ENCODE measurements at places on chromosomes 5 and 9.

- no peak for DNase-seq
- H3K36me3 ChIP-seq = peaks cover 2% of the 10 kb centered on the region
- no peaks in the 10 kb centered on the region for H3K4me1 ChIP-seq
These were observed 178.7 kb downstream of the WDR70 start for GRCh38 chr5:37557734-37558293.

- H3K4me3 ChIP-seq = no peak overlapping the region
- H3K27me3 ChIP-seq = peaks cover 54% of the 10 kb centered on the region
- no peaks in the 10 kb centered on the region for H3K36me3 ChIP-seq
These were observed 3.0 kb upstream of the SYNPO start for GRCh38 chr5:150637245-150638052.

DNA sequence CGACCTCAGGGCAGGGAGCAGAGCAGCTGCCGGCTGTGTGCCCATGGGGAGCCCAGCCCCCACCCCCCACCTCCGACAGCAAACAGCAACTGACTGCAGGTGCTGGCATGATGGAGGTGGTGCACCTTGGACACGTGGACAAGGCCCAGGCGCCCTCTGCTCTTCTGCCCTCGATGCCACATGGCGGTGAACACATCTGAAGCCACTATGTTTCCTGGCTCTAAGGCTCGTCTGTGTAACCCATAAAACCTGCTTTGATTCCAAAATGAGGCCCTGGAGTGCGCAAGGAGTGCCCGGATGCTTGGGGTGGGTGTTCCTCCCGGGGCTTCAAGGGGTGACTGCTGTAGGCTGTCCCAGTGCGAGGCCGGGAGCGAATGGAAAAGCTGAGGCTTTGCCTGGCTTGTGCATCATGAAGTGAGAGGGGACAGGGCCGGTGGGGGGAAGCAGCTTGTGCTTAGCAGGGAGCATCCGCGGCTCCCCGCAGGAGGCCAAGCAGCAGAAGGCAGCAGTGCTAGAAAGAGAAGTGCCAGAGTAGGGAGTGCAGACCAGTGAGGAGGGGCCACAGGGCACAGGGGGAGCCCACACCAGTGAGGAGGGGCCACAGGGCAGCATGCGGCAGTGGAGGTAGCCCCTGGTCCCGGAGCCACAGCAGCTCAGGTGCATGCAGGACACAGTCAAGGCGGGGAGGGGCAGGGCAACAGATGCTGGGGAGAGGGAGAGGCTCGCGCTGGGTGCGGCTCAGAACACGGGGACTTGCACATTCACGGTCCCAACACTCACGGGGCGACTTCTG, 30.0 kb downstream of the NKD2 start:
- peaks cover 3% of the 10 kb centered on the region for H3K27me3 ChIP-seq
- H3K4me1 ChIP-seq = no peaks in the 10 kb centered on the region
- DNase-seq = no peak
- H3K4me3 ChIP-seq = no peak overlapping the region
- no peaks in the 10 kb centered on the region for H3K36me3 ChIP-seq

DNA sequence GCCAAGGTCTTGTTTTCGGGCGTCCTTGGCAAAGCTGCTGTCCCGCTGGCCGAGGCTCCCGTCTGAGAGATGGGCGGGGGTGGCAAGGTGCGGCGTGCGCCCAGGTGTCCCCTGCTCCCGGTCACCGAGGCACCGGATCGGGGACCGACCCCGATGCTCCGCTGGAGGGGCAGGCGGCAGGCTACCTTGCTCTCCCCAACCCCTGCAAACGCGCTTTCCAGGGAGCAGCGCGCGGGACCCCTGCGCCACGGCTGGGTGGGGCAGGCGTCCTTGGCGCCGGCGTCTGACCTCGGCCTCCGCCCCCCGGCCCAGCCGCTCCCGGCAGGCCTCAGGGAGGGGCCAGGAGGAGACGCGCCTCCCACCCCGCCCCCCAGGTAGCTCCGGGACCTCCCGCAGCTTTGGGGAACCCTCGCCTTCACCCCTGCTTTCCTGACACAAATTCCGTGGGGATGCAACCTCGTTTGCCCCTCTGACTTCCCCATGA, 551 bp downstream of the N4BP3 start:
- no peak overlapping the region for H3K27ac ChIP-seq
- peak overlapping the region; percentile 85 for H3K4me3 ChIP-seq
- peaks cover 8% of the 10 kb centered on the region for H3K36me3 ChIP-seq
- DNase-seq = peak; percentile 46

DNA sequence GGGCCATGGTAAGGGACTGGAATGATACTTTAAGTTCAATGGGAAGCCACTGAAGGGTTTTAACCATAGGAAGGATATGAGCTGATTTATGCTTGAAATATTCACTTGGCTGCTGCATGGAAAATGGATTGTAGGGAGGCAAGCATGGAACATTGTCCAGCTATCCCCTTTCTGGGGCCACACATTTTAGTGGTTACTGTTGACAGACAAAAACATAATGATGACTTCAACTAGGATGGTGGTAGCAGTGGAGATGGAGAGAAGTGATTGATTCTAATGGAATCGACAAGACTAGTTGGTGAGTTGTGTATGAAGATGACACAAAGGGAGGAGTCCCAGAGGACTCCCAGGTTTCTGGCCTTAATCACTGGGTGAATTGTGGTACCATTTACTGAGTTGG, 6.2 kb upstream of the FCHSD1 start:
- no peak overlapping the region for H3K27ac ChIP-seq
- no peak overlapping the region for H3K4me3 ChIP-seq
- peaks cover 50% of the 10 kb centered on the region for H3K27me3 ChIP-seq
- H3K4me1 ChIP-seq = peaks cover 2% of the 10 kb centered on the region
- H3K36me3 ChIP-seq = no peaks in the 10 kb centered on the region
- DNase-seq = no peak

DNA sequence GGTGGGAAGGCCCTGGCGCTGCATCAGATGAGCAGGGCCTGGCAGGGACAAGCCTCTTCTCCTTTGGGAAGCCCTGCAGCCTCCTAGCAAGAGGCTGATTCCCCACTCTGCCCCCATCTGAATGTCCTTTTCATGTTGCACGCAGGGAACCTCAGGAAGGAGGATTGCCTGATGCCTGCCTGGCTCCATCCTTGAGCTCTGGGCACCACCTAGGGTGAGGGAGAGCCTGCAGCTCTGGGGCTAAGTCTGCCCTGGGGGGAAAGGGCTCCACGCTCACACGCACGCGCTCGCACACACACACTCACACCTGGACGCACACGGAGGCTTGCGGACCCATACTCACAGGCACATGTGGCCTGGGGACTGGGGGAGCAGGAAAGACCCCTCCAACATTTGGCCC, 86.6 kb downstream of the LMX1B start:
- no peak for DNase-seq
- H3K4me1 ChIP-seq = peaks cover 8% of the 10 kb centered on the region
- H3K36me3 ChIP-seq = no peaks in the 10 kb centered on the region
- H3K4me3 ChIP-seq = no peak overlapping the region

DNA sequence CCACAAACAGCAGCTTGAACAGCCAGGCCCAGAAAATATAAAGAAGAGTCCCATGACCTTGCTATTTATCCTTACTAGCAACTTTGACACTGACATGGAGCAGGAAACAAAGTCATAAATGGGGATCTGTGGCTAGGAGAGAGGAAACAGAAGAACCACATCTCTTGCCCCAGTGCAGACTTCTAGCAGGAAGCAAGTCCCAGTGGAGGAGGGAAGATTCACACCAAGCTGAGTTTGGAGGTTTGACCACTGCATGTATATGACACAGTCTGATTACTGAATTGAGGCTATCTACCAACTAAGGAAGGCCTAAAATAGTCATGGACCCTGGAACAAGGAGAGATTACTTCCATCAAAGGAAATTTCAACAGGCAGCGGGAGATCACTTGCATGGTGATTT, 51.4 kb downstream of the CDH6 start:
- H3K36me3 ChIP-seq = no peaks in the 10 kb centered on the region
- no peaks in the 10 kb centered on the region for H3K4me1 ChIP-seq
- H3K27ac ChIP-seq = no peak overlapping the region
- no peak for DNase-seq
- no peak overlapping the region for H3K4me3 ChIP-seq
- no peaks in the 10 kb centered on the region for H3K27me3 ChIP-seq

DNA sequence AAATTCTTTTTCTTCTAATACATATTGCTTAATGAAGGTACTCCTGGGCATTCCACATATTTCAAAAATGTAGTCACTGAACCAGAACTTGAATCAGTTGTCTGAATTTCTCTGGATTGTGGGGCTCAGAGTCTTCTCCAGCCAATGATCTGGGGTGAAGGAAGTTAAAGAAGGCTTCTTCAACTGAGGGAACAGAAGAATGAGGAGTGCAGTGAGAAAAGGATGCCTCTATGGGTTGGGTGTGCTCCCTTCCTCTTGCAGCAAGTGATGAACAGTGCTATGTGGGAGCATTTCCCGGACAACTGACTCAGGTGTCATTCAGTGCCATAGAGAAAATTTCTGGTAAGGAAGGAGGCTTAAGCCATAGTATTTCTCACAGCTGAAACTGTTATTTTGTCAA, 7.9 kb downstream of the LNPEP start:
- H3K27ac ChIP-seq = no peak overlapping the region
- DNase-seq = no peak
- peaks cover 62% of the 10 kb centered on the region for H3K4me1 ChIP-seq
- H3K36me3 ChIP-seq = peaks cover 45% of the 10 kb centered on the region
- H3K27me3 ChIP-seq = no peaks in the 10 kb centered on the region

- H3K36me3 ChIP-seq = no peaks in the 10 kb centered on the region
- no peaks in the 10 kb centered on the region for H3K4me1 ChIP-seq
- H3K27me3 ChIP-seq = peaks cover 60% of the 10 kb centered on the region
- no peak overlapping the region for H3K27ac ChIP-seq
These were observed 3.7 kb downstream of the PHF24 start for GRCh38 chr9:34961574-34962490.

DNA sequence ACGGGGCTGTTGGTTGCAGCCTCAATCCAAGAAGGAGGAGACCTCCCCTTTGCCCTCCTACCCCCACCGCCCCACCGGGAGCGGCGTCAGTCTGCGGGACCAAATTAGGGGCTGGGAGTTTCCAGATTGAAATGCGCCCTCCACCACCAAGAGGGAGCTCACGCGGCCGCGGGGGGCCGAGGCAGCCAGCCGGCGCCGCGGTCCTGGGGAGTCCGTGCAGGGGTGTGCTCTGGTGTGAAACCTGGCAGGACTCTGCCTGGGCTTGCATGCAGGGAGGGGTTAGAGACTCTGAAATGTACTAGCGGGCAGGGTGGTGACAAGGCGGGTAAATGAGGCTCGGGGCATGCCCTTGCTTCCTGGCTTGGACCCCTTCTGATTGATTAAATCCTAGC, 989 bp upstream of the FBN2 start:
- peaks cover 36% of the 10 kb centered on the region for H3K27me3 ChIP-seq
- H3K4me3 ChIP-seq = no peak overlapping the region
- H3K4me1 ChIP-seq = no peaks in the 10 kb centered on the region
- no peak for DNase-seq
- H3K36me3 ChIP-seq = peaks cover 2% of the 10 kb centered on the region

DNA sequence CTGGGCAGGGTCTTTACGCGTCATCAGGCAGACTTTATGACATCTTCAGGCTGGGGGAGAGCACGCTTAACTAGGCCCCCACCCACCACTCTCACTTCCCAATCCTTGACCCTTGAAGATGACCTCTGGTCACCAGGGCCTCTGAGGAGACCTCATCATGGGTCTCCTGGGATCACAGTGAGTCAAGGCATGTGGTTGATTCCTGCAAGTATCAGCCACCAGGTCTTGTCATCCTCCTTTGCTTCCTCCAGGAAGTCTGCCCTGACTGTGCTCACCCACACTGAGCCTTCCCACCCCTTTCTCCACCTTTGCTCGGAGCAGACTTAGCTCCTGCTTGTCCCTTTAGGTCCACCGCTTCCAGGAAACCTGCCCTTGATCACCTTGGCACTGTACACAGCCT, 17.3 kb downstream of the ODF2 start:
- no peak for DNase-seq
- no peaks in the 10 kb centered on the region for H3K4me1 ChIP-seq
- H3K27ac ChIP-seq = peak overlapping the region; percentile 51
- H3K36me3 ChIP-seq = peaks cover 34% of the 10 kb centered on the region

DNA sequence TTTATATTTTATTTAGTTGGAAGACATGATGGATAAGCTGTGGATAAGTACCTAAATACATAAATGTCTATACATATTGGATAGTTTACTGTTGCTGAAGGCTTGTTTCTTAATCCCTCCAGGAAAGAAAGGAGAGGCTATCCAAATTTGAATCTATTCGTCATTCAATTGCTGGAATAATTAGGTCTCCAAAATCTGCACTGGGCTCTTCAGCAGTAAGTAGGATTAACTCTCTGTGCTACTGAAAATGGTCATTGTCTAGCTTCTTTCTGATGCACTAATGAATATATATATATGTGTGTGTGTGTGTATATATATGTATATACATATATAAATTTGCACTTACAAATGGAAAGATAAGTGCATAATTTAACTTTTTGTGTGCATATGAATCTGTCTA, 198.3 kb downstream of the FER start:
- H3K27ac ChIP-seq = no peak overlapping the region
- H3K4me3 ChIP-seq = no peak overlapping the region
- no peaks in the 10 kb centered on the region for H3K4me1 ChIP-seq
- no peaks in the 10 kb centered on the region for H3K36me3 ChIP-seq
- H3K27me3 ChIP-seq = no peaks in the 10 kb centered on the region

DNA sequence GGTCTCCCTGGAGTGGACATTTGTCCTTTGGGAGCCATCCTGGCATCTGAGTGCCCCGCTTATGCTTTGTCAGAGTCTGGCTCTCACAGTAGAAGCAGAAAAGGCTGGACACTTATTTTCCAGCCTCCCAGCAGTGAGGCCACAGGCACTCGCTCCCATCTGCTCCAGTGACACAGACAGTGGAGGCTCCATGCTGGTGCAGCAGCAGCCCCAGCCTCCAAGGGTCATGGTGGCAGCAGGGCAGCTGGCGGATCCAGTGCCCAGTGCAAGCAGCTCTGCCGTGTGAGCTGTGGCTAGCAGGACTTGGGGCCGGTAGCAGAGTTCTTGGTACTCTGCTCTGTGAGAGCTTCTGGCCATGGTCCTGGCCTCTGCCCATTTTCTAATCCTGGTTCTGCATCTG, 157.3 kb upstream of the ALDH1B1 start:
- H3K36me3 ChIP-seq = no peaks in the 10 kb centered on the region
- H3K4me3 ChIP-seq = no peak overlapping the region
- DNase-seq = no peak
- peaks cover 25% of the 10 kb centered on the region for H3K27me3 ChIP-seq
- no peak overlapping the region for H3K27ac ChIP-seq

DNA sequence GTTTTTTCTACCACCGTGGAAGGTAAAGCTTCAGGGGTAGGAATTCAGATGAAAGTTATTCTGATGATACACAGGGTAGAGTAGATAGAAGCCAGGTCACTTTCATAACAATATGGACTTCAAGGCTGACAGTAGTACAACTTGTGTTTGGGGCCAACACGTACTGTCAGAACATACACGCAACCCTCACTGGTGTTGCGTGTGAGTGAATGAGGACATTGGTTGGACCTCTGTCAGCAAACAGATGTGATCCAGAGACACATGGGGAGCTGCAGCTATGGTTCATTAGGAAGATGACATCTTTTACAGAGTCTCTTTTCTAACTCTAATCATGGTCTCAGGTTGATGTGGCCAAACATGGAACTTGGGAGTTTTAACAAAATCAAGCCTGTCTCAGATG, 70.1 kb upstream of the MOCS2 start:
- peak overlapping the region; percentile 49 for H3K27ac ChIP-seq
- H3K4me3 ChIP-seq = no peak overlapping the region
- H3K4me1 ChIP-seq = peaks cover 6% of the 10 kb centered on the region
- no peaks in the 10 kb centered on the region for H3K36me3 ChIP-seq
- DNase-seq = no peak
